Glomerular endothelial cell (primary cell): ENCODE measurements at places on chromosomes 16 and 17. TPM values are rescaled to one million over a fixed set of nuclear protein-coding genes. Genes with fewer than 3 reads are reported as not detected.

The HAP1 gene
- 0.99 TPM in 1 of 2 replicates, not detected in the other for total RNA-seq

The LGALS9C gene
- not detected in 2 replicates for total RNA-seq

The ETV4 gene
- 14.2 and 22.4 TPM in 2 replicates for total RNA-seq

The PARN gene
- 21.6 and 24.6 TPM in 2 replicates for total RNA-seq

The CRISPLD2 gene
- 9.9 and 19.0 TPM in 2 replicates for total RNA-seq

The ZNF778 gene
- 7.9 and 10.6 TPM in 2 replicates for total RNA-seq

The NECAB2 gene
- total RNA-seq, result not detected in 2 replicates

The ST6GALNAC2 gene
- 1.8 and 3.3 TPM in 2 replicates for total RNA-seq

The MARCHF10 gene
- total RNA-seq, result not detected in 2 replicates

The CHST6 gene
- total RNA-seq, result 0.34 and 1.5 TPM in 2 replicates

The CCDC200 gene
- 1.5 TPM in 1 of 2 replicates, not detected in the other for total RNA-seq

DNA sequence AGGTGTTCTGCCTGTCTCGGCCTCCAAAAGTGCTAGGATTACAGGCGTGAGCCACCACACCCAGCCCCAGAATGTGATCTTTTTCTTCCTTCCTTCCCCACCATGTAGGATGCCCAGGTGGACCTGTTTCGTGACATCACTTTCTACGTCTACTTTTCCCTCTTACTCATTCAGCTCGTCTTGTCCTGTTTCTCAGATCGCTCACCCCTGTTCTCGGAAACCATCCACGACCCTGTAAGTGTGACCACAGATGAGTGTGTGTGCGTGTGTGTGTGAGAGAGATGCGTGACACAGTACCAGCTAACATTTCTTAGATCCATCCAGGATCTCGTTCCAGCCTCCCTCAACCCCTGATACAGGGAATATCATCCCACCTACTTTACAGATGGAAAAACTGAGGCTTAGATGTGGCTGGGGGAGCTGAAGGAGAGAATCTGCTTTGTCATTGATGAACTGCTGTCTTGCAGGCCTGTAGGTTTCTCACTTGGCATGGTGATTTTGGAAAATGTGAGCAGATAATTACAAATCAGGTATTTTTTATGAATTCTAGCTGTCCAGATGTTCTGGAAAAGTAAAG lies 67.1 kb downstream of the ABCC1 start:
- DNase-seq, result no peak

DNA sequence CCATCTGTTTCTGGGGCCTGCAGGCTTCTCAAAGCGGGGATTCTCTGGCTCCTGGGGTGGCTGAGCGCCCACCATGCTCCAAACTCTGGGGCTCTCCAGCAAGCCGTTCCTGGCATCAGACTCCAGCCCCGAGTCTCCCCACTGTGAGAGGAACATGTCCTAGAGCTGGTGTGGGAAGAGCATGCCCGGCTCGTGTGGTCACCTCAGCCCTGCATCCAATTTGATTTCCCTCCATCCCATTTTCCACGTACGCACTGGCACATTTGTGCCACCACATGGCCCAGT lies 23.2 kb upstream of the KCNJ12 start:
- DNase-seq, result no peak

DNA sequence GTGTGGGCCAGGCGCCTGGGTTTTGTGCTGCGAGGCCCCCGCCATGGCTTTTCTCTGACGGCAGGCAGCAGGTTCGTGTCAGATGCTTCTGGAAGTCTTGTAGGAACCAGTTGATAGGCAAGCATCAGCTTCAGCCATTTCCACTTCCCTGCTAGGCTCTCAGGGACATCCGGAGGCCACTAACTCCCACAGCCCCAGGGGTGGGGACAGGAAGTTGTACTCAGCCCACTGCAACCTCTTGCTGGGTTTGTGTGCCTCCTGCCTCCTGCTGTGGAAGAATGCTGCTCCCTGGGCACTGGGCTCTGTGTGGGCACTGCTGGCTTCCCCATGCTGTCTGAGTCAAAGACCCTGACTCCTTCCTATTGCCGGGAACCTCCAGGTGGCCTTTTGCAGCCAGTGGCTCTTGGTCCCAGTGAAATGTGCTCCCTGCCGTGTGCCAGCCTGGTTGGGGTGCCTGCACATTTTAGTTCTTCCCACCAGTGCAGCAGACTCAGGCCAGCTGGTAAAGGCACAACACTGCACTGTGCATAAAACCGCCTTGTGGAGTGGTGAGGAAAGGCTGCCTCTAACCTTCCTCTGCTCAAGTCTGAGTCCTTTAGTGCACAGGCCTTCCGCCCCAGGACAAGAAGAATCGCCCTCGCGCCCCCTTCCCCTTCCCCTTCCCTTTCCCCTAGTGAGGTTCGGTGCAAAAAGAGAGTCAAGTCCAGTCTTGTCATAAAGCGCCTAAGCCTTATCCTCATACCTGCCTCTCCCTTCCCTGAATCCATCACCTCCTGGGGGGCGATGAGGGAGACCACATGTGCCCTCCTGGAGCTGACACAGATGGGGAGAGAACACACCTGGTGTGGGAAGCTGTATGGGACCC lies 16.6 kb downstream of the LDHD start:
- DNase-seq, result no peak

GRCh38 chr17:77959126-77959925 lies 823 bp downstream of the TNRC6C start:
- DNase-seq, result no peak

GRCh38 chr16:17984810-17985209 lies 351.7 kb downstream of the NPIPA8 start:
- no peak for DNase-seq

DNA sequence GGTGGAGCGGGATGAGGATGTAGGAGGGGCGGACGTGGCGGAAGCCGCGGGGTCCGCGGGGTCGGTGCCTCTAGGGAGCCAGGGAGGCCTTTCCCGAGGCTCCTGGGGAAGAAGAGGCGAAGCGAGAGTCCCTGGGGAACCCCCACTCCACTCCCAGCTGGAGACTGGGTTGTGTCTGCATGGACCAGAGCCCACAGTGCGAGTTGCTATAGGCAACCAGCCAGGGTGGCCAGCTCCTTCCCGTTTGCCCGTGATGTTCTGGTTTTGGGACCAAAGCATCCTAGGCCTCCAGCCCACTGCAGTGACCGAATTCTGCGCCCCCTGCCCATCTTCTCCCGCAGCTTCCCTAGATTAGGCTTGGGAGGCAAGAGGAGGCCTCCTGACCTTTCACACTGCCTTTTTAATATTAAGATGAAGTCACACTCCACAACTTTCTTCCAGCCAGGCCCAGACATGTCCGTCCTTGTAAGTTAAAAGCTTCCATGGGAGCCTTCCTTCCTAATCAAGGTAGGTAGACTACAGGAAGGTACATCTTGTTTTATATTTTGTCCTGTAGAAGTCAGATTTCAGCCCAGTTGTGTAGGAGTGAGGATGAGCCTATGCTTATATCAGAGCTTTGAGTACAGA lies 469 bp downstream of the AMZ2 start:
- no peak for DNase-seq

- no peak for DNase-seq
Measured at GRCh38 chr16:70493802-70494201, 29.6 kb downstream of the COG4 start.

DNA sequence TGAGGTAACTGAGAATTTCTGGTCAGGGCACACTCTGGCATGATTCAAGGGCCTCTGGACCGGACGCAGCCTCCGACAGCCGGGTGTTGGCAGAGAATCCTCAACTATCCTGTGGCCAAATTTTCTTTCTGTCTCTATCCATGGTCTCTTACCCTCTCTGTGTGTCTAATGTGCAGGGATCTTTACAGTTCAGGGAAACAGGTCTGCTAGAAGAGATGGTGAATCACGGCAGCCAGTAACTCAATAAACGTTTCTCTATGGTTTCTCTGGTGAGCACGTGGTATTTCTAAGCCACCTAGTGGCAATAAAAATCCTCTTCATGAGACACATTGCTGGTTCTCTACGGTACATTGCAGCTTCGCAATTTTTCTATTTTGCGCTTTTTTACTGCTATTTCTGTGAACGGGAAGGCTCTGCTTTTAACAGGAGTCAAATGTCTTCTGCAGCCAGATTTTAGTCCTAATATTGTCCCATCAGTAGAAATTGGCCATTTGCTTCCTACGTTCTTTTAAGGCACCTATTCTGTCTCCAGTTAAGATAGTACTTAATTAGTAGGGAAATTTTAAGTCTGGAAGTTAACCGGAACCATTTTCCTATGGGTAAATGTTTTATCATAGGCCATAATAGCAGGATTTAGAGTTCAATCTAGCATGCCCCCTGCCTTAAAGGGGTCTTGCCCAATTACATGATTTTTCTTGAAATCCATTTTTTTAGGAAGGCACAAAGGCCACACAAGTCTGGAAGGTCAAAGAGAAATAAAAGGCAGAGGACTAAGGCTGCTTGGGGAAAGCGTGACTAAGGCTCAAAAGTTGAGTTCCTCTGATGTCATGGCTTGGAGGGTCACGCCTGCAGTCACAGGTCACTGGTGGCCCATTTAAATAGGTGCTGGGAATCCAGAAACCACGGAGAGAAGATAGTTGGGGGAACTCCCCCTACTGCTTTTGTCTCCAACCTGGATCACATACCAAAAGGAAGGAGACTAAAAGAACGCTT lies 31.5 kb downstream of the QPRT start:
- DNase-seq, result no peak

GRCh38 chr16:50102051-50102746 lies 36.4 kb downstream of the HEATR3 start:
- no peak for DNase-seq

- DNase-seq, result no peak
Measured at GRCh38 chr17:77570565-77570898, 388.0 kb upstream of the TNRC6C start.

DNA sequence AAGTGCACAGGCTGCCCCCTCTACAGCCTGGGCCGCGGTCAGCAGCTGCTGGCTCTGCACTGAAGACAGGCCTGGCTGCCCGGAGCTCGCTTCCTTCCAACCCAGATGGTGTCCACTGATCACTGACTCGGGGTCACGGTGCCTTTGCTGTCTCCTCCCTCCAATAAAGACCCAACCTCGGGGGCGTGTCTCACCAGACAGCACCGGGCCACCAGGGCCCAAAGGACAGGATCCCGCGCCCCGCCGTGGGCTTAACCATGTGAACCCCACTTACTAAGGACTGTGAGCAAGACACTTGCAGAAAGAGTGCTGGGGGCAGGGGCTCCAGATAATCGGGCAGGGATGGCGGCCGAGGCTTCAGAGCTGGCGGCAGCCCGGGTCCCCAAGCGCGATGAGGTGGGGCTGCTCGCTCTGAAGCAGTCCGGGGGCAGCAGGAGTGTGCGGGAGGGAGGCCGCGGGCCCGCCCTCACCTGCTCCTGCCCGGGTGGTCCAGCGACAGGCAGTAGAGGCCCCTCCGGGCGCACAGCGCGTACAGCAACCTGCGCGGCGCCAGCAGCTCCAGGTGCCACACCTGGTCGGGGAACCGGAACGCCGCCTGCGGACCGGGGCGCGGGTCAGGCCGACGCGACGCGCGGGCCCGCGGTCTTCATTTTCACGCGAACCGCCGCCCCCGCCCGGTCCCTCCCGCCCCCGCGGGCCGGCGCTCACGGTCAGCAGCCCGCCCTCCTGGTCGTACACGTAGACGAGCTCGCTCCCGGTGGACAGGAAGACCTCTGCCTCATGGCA lies 502 bp downstream of the FAAP100 start:
- DNase-seq, result no peak

DNA sequence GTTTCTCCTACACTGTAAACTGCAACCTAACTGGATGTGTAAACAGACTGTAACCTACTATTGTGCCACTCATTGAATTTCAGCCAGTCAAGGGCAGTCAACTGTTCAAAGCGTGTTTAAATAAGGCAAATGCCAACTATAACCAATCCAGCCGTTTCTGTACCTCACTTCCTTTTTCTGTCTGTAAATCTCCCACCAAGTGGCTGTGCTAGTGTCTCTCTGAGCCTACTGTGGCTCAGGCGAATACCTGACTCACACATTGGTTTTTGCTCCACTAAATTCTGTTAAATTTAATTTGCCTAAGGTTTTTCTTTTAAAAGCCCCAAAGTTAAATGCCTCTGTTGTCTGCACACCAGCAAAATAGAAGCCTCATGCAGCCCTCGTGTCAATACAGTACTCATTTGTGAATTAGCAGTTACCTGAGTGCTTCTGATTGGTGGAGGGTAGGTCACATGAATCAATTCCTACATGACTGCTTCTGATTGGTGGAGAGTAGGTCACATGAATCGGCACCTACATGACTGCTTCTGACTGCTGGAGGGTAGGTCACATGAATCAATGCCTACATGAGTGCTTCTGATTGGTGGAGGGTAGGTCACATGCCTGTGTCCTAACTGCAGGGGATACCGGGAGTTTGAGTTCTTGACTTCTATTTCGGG lies 31.1 kb upstream of the CCR7 start:
- DNase-seq, result no peak

- DNase-seq, result peak; percentile 42
Measured at GRCh38 chr16:12406926-12407690, 396.6 kb downstream of the CPPED1 start.

GRCh38 chr17:37100231-37100630 lies 151.5 kb downstream of the AATF start:
- no peak for DNase-seq

DNA sequence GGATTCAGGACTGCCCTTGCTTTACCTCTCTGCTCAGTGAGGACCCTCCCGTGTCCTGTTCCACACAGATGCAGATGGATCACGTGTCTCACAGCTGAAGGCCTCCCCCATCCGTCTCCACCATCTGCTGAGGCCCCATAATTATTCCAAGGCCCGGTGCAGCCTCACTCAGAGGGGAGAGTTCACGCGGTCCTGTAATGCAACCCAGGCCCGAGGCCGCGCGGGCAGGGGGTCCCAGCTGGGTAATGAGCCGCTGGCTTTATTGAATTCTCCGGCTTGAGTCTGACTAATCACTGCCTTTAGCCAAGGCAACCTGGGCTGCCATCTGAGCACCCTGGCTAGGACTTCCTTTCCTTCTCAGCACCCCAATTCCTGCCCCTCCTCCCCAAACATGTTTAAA lies 4.4 kb upstream of the WFIKKN2 start:
- no peak for DNase-seq

DNA sequence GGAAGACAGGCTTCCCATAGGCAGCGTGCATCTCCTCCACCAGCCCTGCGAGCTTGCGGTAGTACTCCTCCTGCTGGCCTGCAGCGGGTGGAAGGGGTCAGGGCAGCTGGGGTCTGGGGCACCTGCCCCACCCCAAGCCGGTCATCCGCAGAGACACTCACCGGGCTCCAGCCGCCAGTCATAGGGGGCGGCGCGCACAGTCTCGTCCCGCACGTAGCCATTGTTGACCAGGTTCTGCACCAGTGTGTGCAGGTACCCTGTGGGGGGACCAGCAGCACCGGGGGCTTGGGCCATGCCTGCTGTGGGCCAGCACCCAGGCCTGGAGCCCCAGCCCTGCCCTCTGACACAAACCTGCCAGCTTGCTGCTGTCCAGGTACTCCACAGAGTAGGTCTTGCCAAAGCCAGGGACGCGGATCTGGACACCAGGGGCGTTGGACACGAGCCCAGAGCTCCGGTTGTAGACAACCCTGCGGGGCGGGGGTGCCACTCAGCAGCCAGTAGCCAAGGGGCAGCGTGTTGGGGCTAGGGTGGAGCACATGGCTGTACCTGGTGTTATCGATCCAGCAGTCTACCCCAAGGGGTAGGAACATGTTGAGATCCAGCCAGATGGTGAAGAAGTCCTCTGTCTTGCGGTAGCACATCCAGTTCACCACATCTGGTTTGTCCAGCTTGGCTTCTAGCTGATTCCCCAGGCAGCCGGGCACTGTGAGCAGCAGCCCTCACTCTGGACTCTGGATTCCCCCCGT lies 1.2 kb downstream of the LCAT start:
- DNase-seq, result no peak
